ENCODE measurements at places on chromosomes 3 and 15.
A peak's percentile ranks its signal among the peaks of the same experiment; 100 is the strongest.

GRCh38 chr3:31275583-31275982 is 257.1 kb upstream of the STT3B start:
- no peak for DNase-seq

DNA sequence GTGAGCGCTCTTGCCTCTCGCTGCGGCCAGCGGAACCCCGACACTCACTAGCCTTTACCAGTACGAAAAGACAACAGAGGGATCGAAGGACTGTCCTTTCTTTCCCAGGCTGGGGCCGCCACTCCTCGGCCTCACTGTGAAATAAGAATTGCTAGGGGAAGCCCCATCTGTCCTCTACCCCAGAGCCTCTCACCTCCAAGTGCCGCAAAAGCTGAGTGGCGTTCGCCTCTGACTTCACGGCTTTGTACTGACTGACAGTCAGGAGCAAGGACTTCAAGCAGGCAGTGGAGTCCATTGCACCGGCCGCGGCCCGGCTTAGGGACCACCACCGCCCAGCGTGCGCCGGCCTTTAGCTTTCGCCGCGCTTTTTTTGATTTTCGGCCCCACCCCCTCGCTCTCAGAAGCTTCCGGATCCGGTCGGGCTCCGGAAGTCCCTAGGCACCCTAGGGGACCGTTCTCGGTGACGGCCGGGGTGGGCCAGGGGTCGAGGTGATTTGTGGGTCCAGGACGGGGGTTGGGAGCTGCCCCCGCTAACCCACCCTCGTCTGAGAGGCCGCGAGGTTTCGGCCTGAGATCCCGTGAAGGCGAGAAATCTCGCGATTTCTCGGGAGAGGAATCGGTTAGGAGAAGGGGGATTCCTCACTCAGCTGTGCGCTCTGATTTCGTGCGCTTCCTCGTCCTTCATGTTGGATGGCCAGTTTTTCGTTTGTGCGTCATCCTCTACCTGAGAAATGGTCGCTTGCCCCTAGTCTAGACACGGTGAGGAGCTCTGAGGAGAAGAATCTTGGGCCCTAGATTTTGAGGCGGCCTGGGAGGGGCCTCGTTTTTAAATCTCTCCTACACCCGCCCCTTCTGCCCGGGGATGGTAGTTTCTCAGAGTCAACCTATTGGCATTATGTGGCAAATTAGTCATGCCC is at the start of the genes CIP2A and DZIP3:
TSS of gene CIP2A (minus strand) at position 358 of the 917 bp plus-strand sequence. CDS start at position 295, 63 bp downstream.
TSS of gene DZIP3 (plus strand) at position 642 of the 917 bp plus-strand sequence. CDS start 15,685 bp downstream, outside the sequence.
- DNase-seq = peak; percentile 68

DNA sequence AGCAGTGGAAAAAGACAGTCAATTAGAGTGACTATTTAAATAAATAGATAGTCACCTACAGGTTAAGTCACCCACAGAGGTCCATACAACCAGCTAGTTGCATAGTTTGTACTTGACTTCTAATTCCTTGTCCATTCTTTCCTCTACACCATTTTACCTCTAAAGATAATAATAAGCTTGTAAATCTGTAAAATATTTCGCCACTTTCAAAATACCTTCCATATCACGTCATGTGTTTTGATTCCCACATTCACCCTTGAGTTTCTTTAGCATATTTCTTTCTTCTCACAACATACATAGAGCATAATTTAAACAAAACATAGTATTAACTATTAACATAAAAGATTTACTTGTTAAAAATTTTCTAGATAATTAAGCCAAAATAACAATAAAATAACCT is 689.6 kb downstream of the MECOM start:
- DNase-seq = no peak

DNA sequence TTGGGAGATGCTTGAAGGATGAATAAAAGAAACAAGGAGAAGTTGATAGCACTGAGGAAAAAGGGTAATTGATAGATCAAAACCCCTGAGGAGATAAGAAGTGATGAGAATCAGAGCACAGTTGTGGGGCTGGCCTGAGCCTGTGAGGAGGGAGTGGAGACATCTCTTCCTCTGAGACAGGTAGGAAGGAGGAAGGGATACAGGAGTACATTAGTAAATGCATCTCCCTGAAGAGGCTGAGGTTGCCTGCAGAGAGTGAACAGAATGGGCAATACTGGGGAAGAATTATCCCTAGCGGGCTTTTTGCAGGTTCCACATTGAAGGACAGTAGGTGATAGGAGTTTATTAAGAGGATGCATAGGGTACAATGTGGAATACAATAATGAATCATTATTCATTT is 17.3 kb upstream of the SCAMP5 start:
- DNase-seq = no peak

- peak; percentile 46 for DNase-seq
These were observed 4.5 kb upstream of the RFT1 start for GRCh38 chr3:53134631-53135232.

DNA sequence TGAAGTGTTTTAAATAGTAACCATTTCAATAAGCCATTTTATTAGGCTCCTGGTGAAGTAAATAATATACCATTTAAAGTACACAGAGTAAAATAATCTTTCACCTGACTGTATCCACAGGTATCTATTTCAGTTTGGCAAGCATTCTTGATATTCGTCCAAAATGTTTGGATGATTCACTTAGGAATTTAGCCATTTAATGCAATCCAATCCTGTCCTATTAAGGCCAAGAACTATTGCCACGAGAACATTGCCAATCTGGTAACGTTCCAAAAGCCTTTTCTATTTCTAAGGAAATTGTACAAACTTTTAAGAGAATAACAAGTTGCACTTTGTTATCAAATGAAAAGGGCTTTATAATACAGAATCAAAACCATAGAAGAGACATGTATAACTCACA is 209.8 kb upstream of the THRB start:
- no peak for DNase-seq

- no peak for DNase-seq
These were observed 2.3 kb downstream of the MEGF11 start for GRCh38 chr15:66251065-66251789.

DNA sequence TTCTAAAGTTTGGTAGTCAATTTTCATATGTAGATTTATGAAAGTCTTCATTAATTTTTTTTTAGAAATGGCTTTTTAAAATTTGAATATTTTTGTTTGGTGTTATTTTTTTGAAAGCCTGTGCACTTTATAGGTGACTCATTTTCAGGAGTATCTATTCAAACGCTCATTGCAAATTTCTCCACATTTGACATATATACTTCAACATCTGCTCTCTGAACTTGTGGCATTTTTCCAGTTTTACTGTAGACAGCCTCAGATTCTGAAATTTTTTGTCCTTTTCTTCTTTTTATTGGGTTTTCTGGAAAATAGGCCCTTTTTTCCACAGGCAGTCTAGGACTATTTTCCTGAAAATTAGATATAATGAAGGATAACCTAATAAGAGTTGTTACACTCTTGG is 396.6 kb downstream of the RBMS3 start:
- no peak for DNase-seq

DNA sequence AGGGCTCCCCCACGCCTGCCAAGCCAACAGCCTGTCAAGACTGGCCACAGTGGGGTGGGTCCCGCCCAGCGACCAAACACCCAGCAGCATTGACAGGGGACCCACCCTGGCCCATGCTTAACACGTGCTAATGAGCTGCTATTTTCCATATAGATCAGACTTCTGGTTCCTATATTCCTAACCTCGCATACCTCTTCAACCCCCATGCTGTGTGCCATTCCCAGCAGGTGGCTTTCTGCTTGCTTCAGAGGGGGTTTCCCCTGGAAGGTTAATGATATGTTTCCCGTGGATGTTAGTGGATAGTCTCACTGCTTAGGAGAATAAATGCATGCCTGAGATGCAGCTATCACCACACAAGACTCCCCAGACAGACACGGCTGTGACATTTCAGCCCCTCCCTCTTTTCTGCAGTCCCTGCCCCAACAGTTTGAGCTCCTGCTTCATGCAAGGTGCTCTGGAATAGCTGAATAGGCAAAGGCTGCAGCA is 37.9 kb upstream of the MGLL start:
- DNase-seq = no peak

DNA sequence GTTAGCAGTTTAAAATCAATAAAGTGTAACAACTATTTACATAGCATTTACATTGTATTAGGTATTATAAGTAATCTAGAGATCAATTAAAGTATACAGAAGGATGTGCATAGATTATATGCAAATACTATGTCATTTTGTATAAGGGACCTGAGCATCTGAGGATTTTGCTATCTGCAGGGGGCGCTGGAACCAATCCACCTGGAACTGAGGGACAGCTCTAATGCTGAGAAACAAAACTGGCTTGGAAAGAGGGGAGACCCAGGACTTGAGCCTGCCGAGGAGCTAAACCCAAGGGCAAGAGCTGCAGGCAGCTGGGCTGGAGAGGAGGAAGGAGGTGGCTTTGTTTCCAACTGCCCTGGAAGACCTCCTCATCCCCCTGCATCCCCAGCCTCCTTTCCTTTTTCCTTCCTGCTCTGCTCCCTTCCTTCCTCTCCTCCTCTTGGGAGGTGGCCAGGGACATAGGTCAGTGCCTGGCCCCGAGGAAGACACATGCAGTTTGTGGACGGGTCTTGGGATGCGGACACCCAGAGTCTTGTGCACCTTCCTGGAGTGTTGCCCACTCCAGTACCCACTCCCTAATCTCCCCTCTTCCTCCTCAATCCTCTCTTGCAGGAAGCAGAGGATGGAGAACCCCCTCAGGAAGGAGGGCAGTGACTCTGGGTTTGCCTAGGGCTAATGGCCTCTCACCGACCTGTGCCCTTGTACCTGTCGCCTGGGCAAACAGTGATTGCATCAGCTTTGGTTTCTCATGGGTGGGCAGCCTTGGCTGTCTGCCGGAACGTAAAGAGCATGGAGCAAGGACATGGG is 825 bp upstream of the RTP3 start:
- DNase-seq = peak; percentile 57

- DNase-seq = no peak
These were observed 5.7 kb downstream of the PTH1R start for GRCh38 chr3:46883054-46883829.

- no peak for DNase-seq
These were observed 55.3 kb downstream of the CCR4 start for GRCh38 chr3:33006571-33007286.

DNA sequence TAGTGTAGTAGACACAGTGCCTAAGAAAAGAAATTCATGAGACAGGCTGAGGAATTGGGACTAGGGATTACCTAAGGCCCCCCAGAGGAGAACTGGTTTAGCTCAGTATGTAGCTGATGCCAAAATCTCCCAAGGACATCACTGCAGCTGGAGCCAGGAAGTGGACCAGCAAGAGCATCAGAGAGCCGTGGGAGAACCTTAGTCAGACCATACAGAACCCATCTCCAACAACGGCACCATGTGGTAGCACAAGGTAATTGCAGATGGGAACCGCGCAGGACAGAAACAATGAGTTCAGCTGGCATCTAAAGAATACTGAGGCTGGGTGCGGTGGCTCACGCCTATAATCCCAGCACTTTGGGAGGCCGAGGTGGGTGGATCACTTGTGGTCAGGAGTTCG is 81.7 kb downstream of the WNT5A start:
- DNase-seq = no peak

GRCh38 chr15:66025015-66025452 is 155.7 kb downstream of the RAB11A start:
- no peak for DNase-seq

DNA sequence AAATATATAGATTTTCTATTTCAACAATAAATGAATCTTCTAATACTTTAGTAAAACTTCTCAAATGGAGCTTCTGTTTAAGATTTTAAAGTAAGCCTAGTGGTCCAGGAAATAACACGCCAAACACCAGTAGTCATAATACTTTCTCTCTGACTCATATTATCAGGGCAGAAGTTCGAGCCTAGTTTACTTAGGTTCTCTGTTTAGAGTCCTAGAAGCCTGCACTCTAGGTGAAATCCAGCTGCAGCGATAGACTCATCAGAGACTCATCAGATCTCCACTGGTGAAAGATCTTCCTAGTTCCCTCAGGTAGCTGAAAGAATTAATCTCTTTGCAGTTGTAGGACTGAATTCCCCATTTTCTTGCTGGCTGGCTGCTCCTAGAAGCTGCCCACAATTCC is 552.5 kb upstream of the ROBO2 start:
- no peak for DNase-seq

GRCh38 chr3:64056606-64057180 is 33.4 kb upstream of the PSMD6 start:
- no peak for DNase-seq

DNA sequence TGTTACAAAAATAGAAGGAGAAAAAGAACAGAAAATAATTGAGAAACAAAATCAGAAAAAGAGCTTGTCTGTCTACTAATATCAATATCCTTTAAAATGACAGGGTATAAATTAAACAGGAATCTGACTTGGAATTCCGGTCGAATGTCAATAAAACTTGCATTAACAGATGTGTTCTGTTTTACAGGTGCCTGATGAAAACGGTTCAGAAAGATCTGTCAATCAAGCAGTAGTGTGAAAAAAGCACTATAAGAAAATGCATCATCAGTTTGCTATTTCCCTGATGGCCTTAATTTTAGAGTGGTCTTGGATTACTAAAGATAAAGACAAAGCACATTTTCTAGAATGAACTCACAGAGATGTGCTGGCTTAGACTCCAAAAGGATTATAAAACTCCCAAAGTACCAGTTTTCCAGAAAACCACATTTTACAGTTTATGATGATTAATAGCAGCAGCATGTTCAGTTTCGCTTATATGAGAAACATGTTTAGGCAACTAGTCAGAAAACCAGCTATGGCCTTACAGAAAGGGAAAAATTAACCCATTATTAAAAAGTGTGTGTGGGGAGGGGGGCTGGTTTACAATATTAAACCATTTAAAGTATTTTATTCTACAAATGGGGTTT is 8.2 kb upstream of the C3orf38 start:
- DNase-seq = no peak

DNA sequence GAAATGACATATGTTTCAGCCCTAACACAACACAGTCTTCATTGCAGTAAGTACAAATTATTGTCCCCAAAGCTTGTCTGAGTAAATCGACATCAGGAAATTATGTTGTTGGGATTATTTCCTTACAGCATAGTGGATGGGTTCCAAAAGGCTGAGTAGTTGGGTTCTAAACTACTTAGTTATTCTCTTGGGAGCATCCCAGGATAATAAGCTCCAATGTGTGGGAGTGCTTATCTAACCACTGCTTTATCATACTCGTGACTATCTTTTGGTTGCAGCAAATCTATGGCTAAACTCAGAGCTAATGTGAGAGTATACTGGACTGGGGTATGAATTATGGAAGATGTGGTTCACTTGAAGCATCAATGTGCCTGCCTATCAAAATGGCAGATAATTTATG is 128.5 kb downstream of the RBMS3 start:
- no peak for DNase-seq

GRCh38 chr3:125212509-125213363 is at the start of gene SLC12A8:
Gene SLC12A8 (minus strand): TSS chr3:125212748. CDS start chr3:125211349, 1,399 bp downstream.
- no peak for DNase-seq

DNA sequence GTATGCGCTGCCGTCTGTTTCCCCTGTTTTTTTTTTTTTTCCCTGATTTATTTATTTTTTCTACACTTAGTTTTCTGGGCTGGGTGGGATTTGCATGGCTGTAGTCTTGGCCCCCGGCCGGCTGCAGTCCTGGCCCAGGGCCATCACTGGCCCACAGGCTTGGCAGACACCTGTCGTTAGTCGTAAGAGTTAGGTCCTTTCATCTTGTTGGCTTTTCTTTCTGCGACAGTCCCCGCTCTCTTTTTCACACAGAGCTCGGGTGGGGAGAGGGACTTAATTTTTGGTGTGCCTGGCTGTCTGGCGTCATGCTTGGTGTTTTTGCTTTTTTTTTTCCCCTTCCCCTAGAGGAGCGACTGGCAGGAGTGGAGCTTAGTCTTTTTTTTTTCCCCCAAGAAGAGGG is 183.4 kb downstream of the KLF13 start:
- DNase-seq = no peak
